WERI-Rb-1 (cell line): ENCODE measurements at places on chromosomes 3 and 15.

DNA sequence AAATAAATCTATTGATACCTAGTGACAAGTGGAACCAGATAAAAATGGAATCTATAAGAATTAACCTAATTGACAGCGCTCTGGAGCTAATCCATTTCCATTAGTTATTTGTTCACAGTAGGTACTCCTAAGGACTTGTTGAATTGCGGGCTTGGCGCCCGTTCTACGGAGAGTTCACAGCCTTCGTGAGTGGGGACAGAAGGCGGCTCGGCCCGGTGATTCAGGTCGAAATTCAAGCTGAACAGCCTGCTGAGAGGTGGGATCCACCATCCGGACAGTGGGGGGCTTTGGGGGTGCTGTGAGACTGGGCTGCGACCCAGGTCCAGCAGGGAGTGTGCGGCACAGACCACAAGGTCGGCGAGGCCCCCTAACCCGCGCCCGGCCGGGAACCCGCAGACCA is 779 bp upstream of the CTNNB1 start:
- DNase-seq, result peak; percentile 52

GRCh38 chr15:35505141-35505540 is 40.8 kb downstream of the DPH6 start:
- DNase-seq, result no peak

DNA sequence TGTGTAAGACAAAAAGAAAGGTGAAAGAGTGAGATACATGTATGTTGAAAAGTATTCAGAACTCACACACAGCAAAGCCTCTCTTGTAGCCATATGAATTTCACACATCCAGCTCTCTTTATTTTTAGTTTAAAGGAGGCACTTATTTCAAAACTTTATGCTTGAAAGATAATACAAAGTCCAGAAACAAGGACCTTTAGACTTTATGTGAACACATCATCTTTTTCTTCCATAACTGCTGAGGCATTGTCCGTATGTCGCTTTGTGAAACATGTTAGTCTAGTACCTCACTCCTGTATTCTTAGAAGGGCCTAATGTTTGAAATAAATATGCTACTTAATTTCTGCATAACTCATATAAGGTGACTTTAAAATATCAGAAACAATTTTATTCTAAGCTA is 763.4 kb downstream of the GBE1 start:
- DNase-seq, result no peak

DNA sequence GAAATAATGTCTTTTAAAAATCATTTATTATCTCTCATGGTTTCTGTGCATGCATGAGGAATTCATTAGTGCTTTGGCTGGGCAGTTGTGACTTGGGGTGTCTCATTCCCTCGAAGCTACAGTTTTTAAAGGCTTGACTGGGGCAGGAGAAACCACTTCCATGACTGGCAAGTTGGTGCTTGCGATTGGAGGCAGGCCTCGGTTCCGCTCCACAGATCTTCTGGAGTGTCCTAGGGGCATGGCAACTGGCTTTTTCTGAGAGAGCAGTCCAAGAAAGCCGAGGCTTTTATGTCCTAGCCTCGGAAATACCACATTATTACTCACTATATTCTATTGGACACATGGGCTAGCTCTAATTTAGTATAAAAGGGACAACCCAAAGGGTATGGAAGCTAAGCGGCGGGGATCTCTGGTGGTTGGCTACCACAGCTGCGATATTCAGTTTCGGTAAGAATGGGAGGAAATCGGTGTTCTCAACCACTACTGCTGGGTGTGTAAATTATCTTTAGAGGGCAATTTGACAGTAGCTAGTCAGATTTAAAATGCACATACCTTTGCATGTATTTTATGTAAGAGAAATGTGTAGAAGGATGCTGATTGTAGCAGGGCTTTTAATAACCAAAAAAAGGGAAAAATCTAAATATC is 48.8 kb upstream of the TOP2B start:
- no peak for DNase-seq

- no peak for DNase-seq
These were observed 9.1 kb downstream of the PRRT3 start for GRCh38 chr3:9942934-9943690.

GRCh38 chr3:46484911-46485778 is 12.6 kb upstream of the RTP3 start:
- DNase-seq, result peak; percentile 74

- no peak for DNase-seq
These were observed 328.5 kb downstream of the NAALADL2 start for GRCh38 chr3:175187586-175187985.
